ENCODE measurements at places on chromosomes 4 and X.

DNA sequence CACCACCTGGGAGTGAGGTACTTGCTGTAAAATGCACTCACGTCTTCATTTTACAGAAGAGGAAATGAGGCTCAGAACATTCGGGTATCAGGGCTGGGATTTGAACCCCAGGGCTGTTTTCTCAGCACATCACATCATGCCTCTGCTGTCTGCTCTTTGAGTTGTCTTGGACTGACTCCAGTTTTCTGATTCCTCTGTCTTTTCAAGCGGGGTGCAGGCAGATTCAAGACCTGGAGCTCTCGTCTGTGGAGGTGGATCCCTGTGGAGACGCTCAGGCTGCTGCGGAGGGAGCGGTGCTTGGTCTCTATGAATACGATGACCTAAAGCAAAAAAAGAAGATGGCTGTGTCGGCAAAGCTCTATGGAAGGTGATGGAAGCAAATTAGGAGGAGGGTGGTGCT lies 6.3 kb downstream of the LAP3 start:
- DNase-seq, result no peak

GRCh38 chr4:69888336-69888735 lies 28.4 kb upstream of the SULT1E1 start:
- no peak for DNase-seq

DNA sequence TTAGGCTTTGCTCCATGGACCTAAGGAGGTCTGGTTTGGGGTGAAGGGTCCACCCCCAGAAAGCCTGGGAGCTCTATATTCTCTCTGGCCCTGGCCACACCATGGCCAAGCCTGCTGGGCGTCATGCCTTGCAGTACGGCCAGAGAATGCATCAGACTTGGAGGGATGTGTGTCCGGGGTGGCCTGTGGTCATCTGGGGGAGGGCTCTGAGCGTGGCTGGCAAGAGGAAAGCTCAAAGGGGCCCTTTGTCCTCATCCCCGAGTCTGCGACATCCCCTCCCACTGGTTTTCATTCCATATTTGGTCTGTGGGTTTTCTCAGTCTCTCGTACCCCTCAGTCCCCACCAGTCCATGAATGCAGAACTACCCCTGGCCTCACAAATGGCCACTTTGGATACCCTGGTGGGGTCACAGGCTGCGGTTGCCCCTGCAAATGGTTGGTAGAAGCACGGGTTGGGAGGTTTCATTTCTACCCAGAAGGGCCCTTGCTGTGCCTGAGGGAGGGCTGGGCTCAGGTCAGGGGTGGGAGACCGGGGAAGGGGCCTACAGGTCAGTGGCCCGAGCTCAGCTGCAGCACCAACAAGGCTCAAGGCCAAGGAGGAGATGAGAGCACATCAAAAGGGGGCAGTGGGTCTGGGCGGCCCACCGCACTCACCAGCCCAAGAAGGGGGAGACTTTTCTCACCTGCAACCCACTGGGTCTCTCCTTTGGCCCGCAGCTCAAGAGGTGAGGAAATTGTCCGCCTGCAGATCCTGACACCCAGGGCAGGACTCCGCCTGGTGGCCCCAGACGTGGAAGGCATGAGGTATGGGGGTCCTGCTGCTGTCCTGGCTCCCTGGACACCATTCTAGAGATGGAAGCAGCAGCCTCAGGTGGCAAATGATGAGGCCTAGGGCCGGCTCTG lies 30.2 kb downstream of the ZNF185 start:
- no peak for DNase-seq

GRCh38 chr4:4457803-4458553 lies 71.1 kb downstream of the NSG1 start:
- DNase-seq, result no peak

- no peak for DNase-seq
Observed at GRCh38 chrX:2559124-2559523, 58.3 kb upstream of the DHRSX start.

GRCh38 chrX:47817421-47817820 lies 19.3 kb upstream of the ZNF81 start:
- no peak for DNase-seq

GRCh38 chr4:110139111-110139510 lies 59.3 kb downstream of the ELOVL6 start:
- DNase-seq, result no peak

- DNase-seq, result no peak
Observed at GRCh38 chr4:1166509-1167243, 5.7 kb downstream of the SPON2 start.

DNA sequence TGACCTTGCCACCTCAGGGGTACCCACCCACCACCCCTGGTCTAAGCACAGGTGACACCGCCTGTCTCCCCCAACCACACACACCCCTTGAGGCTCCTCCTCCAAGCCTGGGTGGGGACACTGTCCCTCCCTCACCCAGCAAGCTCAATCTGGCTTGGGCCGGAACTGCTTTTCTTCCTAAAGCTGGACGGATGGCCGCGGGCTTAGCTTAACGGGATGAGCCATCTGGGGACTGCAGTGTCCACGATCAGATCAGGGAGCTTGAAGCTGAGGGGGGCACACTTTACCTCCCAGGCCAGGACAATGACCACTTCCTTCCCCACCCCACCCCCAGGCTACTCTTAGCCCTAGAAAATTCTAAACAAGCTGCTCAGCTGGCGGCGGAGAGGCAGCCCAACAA lies 1.0 kb upstream of the SLC6A8 start:
- DNase-seq, result no peak

DNA sequence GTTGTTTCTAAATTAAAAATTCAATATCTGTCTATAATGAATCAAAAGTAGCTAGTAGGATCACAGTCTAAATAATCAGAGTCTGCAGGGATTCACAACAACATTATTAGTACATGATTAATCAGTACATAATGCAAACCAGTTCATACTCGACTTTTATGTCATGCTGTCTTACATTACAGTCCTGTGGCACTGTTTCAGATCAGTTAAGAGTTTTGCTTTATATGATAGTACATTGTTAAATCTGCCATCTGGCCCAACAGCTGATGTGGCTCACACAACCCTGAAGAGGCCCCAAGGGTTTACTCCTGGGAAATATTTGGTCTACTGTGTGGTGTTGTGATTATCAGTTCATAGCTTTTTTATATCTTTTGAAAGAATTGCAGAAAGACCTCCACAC lies 247.1 kb upstream of the ETNPPL start:
- no peak for DNase-seq

- DNase-seq, result no peak
Observed at GRCh38 chr4:125368146-125368545, 53.4 kb downstream of the FAT4 start.

GRCh38 chr4:189081826-189082225 lies 858.8 kb upstream of the FRG1 start:
- no peak for DNase-seq

- no peak for DNase-seq
Observed at GRCh38 chr4:76211769-76212708, 1.6 kb downstream of the SCARB2 start.

DNA sequence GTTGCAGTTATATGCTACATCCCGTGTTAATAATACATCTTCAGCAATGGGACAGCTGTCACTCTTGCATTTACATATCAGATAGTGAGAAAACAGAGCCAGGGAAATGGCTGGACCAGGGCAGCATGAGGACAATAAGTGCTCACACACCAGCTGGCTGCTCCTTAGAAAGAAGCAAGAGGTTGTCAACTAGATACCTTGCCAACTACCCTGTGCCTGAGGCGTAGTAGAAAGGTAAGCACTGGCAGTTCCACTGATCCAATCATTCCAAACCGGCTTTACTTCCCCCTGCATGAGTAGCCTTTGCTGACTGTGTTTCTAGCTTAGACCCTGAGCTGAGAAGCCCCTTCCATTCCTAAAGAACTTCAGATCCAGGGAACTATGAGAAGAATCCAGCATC lies 52.2 kb upstream of the FGF13 start:
- no peak for DNase-seq

DNA sequence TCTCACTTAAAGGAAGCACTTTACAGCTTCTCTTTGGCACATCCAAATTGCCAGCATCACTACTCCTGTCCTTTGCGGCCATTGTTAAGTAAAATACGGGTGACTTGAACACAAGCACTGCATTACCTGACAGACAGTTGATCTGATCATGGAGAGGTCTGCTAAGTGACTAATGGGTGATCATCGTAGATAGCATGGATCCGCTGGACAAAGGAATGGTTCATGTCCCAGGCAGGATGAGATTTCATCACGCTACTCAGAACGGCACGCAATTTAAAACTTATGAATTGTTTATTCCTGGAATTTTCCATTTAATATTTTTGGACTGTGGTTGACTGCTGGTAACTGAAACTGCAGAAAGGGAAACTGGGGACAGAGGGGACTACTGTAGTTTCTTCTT lies 94.1 kb downstream of the NEUROG2 start:
- no peak for DNase-seq

DNA sequence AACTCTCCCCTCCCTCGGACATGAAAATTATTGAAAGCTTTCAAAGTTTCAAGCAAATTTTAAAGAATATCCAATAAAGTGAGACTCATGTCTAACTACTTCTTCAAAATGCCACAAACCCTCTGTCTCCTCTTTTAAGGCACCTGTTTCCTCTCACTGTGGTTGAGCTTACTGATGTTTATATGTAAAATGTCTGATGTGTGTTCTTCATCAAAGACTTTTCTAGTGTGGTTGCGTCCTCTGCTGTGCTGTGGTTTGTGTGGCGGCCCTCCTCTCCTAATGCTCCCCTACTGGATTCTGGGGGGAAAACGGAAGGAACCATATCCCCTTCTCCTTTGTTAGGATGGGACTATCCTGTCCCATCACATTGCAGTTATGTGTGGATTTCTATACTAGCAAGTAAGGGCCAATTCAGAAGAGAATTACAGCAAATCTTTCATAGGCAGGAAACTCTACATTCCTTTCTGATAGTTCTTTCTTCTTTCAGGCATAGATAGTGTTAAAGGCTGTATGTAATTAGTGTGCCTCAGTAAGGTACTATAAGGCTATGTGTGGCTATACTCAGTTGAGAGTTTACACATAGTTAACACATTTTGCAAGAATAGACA lies 221.0 kb upstream of the GPRIN3 start:
- DNase-seq, result peak; percentile 88

- DNase-seq, result no peak
Observed at GRCh38 chr4:180589575-180589974, 1653.6 kb upstream of the TENM3 start.

- peak; percentile 96 for DNase-seq
Observed at GRCh38 chr4:153115322-153116290, 88.6 kb upstream of the TRIM2 start.

DNA sequence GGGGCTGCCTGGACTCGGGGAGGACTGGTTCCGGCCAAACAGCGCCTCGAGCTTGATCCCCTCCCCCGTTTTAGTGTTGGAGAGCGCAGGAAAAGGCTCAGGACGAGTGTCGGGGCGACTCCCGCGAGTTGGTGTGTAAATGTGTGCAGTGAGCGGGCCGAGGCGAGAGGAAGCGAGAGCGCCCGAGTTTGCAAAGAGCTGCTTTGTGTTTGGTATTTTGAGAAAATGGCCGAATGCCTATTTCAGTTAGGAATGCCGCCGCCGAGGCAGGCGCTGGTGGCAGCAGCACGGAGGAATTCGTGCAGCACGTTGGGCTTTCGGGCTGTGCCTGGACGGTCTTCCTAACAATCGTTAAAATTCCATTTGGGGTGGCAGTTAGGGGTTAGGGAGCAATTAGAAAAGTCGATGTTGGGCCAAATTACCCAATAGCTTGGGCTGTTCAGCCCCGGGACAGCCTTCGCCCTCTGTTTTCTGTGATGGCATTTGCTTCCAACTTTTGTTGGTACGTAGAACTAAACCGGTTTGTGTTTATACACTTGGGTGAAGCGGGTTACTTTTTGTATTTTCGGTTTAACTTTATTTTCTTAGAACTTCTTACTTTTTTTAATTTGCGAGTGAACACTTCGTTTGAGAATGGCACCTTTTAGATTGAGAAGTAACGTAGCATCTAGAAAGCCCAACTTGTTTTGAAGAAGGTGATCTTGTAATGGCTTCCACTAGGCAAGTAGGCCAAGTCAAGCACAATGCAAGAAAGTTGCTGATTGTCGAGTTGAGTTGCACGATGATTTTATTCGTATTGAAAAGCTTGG lies 1.6 kb downstream of the REST start:
- DNase-seq, result peak; percentile 43

- DNase-seq, result no peak
Observed at GRCh38 chrX:29797156-29797555, 418.2 kb upstream of the MAGEB2 start.

GRCh38 chr4:20487446-20487845 lies 212.8 kb upstream of the PACRGL start:
- DNase-seq, result no peak

GRCh38 chr4:158314756-158315487 lies 104.6 kb downstream of the TMEM144 start:
- no peak for DNase-seq

DNA sequence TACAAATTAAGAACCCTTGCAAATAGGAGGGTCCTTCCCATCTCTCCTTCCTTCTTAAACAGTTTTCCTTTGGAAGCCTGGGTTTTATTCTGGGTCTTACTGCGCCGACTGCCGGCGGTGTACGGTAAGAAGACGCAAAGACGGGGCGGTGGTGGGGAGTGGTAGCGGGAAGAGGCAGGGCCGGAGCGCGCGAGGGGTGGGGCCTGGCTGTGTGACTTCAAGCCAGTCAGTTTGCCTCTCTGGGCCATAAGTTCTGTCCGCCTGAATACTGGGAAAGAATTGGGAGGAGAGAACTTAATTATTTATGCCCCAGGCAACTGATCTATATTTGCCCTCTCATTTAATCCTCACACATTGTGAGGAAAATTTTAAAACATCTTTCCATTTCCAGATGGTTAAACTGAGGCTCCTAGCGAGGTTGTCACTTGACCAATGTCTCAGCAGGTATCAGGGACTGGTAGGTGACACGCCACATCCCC lies 726 bp upstream of the KANTR start:
- no peak for DNase-seq

DNA sequence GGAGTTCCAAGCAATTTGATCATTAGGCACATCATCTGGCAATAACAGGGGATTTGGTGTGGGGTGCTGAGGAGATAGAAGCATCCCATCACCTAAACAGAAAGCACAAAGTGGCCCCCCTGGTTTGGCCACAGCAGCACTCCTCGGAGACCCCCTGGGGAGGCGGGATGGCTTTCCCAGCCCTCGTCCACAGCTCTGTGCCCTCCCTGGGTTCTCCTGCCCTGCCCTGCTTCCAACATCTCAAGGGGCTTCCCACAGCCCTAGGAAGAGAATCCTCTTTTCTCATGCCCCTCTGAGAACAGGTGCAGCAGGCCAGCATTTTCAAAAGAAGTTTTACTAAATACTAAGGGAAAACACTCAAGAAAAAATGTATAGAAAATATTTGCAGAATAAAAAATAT lies 12.8 kb downstream of the ATP5ME start:
- DNase-seq, result no peak

GRCh38 chr4:74990276-74990875 lies 57.5 kb downstream of the PARM1 start:
- DNase-seq, result no peak

GRCh38 chr4:16116493-16116990 lies 32.7 kb upstream of the PROM1 start:
- no peak for DNase-seq

- no peak for DNase-seq
Observed at GRCh38 chr4:10087152-10087791, 29.3 kb downstream of the WDR1 start.

DNA sequence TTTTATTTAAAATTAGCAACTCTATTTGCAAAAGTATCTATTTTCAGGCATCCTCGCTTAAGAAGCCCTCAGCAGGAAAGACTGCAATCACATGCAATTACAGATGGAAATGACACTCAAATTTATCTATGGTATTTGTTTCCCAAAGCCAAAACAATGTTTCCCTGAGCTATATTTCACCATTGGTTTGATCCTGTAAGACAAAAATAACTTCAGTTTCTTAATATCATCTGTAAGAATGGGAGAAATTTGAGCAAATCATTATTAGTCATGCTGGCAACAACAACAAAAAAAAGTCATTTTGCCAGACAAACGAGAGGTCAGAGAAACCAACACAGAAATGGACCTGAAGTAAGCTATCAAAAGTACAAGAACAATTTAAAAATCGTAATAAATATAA lies 204.1 kb downstream of the NR3C2 start:
- DNase-seq, result no peak

Measured in Jurkat, Clone E6-1 (cell line).